Neural crest cell (in vitro differentiated cells): ENCODE measurements at places on chromosomes 13 and 19. TPM values are rescaled to one million over a fixed set of nuclear protein-coding genes. Genes with fewer than 3 reads are reported as not detected.

DNA sequence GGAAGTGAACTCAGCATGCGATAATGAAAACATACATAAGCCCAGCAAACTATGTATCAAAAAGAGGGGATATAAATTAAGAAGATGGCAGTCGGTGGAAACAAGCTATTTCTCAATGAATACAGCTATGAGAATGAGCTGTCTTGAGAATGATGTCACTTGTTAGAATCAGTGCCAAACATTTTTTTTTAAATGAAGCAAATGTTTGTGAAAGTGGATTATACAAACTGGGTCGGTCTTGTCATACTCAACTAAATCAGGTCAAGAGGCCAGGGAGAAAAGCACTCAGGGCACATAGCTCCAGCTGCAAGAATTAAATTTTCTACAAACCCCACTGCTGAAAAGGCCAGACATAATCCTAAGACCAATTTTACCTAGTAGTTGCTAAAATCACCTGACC, 1048.4 kb downstream of the SLITRK1 start:
- DNase-seq: no peak

Gene TTYH1
- 180 and 207 TPM in 2 replicates for total RNA-seq

DNA sequence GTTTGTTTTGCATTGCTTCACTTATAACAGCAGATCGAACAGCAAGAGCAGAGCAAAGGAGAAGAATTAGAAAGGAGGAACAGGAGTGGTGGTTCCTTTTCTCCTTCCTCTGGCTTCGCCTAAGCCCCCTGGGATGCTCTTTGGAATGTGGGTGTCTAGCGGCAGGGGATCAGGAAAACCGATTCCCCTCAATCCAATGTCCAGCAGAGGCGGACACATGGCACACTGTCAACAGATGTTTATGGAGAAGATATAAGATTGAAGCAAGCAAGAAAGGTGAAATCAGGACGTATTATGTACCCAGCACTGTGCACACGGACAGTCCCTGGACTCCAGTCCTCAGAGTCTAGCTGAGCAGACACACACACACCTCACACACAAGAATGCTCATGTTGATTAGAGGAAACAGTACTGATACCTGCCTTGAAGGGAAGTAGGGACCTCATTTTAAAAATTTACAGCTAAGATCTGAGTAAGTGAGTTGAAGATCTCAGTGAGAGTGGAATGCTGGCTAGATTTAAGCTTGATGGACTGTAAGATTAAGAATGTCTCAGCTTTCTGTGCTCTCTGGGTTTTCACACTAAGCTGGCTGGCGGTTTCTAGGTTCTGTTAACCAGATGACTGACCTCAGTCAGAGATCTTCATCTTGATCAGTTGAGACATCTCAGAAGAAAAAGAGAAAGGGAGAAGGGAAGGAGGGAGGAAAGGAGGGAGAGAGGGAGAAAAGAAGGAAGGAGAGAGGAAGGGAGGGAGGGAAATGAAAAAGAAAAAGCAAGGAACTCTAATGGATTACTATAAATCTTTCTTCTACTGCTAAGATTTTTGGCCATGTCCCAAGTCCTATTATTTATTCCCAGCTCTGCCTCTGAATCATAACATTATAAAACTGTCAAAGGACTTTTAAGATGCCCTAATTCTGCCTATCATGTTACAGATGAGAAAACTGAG, 44.8 kb downstream of the FLT1 start:
- no peak for DNase-seq

- peak; percentile 83 for DNase-seq
Measured at GRCh38 chr19:39792999-39793546, 14.4 kb downstream of the LEUTX start.

Gene POU2F2
- total RNA-seq: 2.3 and 2.5 TPM in 2 replicates

DNA sequence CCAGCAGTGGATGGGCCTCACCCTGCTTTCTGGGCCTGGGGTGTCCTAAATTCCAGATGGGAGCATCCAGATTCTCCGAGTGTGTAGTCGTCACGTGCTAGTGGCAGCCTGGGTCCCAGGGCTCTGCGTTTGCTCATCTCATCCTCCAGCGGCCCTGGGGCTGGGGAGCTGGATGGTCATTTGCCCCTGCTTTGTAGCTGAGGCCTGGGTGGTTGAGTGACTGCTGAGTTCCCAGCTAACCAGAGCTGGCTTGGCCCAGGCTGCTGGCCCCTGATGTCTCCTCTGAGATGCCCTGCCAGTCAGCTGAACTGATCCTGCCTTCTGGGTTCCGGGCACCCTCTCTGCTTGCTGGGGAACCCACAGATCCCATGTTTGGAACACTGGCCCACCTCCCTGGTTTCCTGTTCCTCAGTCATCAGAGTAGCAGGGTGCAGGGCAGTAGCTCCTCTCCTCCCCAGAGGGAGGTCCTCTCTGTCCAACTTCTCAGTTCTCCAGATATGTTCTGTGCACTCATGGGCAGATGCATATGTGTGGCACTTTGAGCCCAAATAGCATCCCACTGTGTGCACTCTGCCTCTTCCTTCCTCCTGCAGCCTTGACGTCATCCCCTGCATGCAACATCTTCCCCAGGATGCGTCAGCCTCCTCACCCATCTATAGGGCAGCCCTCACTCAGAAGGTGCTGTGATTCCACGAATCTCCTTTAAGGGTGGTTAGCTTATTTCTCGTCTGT, 22.4 kb upstream of the CRTC1 start:
- no peak for DNase-seq

DNA sequence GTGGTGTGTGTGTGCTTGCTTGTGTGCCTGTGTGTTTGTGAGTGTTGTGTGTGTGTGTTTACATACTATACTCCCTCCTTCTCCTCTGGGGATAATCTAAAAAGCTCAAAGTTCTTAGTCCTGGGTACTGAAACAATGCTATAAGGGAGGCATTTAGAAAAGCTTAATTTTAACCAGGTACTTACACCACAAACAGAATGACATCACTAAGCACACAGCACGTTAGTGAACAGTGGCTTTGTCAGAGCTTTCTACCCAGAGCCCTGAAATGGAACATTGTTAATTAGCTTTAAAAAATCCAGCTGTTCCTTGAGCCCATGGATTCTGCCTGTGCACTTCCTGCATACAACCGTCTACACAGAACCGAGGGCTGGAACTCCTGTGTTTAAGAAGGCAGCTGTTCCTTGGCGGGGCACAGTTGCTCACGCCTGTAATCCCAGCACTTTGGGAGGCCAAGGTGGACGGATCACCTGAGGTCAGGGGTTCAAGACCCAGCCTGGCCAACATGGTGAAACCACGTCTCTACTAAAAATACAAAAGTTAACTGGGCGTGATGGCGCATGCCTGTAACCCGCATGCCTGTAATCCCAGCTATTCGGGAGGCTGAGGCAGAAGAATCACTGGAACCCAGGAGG, 69.6 kb upstream of the RNF113B start:
- no peak for DNase-seq

Gene WDR87
- total RNA-seq: not detected in 2 replicates

DNA sequence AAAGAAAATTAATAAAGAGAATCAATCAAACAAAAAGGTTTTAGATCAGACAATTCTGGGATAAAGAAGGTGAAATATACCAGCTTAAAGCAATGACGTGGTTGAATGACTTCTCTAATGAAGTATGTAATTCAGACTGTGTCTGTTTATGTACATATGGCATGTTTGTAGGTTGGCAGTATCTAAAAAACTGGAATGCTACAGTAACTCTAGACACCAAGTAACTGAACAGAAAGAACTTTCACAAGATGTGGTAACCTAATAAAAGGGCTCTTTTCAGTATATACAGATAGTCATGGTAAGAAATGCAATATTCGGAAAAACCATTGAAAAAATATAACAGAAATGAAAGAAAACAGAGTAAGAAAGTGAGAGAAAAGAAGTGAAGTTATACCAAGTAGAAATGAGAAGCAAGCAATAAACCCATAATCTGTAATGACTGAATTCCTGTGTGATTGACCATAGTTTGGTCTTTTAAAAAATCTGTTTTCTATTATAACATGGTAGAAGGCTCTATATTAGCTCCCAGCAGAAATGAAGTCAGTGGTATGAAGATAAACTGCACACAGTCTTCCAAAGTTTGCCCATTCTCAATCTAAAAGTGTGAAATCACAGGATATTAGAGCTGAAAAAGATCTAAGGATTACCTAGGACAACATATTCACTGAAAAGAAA, 31.4 kb downstream of the ELF1 start:
- no peak for DNase-seq

Gene KCNN1
- 6.2 and 6.5 TPM in 2 replicates for total RNA-seq

Gene KIR2DL4
- total RNA-seq: not detected in 2 replicates

DNA sequence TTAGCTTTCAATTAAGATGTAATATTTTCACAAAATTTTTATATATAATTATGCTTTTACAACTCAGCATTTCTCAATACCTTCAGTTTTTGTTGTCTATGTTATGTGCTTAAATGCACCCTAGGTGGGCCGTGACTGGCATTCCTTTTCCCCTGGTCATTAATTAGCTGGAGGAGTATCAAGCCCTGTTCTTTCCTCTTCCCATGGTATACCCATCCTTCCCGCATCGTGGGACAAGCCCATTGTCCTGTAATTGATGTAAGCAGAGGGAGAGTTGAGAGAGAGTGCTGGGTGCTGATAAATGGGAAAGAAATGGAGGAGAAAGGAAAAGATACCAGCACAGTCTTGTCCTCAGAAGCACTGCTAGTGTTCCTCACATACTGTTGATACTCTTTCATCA, 591.7 kb downstream of the GPC6 start:
- no peak for DNase-seq

Gene PPP6R1
- 71.2 and 73.1 TPM in 2 replicates for total RNA-seq
